Esophagus squamous epithelium (tissue), 5 donors: ENCODE measurements at places on chromosomes 5 and 9.

DNA sequence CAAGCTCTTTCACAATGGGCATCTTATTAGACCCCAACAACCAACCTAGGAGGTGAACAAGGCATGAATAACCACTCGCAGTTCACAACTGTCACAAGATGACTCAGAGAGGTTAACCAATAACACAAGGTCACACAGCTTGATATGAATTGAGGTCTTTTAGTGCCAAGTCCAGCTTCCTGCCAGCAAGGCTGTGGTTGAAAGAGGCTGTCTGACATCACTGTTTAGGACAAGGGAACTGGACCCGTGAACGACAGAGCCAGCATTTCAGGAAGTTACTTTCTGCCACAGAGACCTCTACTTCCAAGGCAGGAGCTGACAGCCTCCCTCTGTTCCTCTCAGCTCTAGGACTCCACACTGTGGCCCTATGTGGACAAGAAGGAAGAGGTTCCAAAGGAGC is 53.4 kb upstream of the ALDH1B1 start:
- no peak for DNase-seq

DNA sequence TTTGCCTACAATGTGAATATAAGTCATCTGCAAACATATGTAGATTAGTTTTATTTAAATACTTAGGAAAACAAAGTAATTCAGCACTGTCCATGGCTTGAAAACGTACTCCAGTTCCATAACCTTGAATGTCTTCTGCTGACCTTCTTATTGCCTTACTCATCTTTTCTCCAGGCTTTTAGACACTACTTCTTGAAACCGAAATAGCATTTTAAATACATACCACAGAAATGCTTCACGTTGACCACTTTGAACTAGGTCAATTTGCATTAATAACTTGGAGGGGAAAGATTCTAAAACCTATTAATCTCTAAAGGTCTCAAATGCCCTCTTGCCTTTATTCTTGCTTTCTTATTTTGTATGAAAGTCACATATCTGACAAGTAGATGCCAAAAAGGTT is 995.4 kb upstream of the ACO1 start:
- no peak for DNase-seq

GRCh38 chr5:93572608-93573353 is 8.2 kb downstream of the NR2F1-AS1 start:
- DNase-seq = no peak

- DNase-seq = no peak
Measured at GRCh38 chr5:135333732-135334515, 65.1 kb downstream of the MACROH2A1 start.

DNA sequence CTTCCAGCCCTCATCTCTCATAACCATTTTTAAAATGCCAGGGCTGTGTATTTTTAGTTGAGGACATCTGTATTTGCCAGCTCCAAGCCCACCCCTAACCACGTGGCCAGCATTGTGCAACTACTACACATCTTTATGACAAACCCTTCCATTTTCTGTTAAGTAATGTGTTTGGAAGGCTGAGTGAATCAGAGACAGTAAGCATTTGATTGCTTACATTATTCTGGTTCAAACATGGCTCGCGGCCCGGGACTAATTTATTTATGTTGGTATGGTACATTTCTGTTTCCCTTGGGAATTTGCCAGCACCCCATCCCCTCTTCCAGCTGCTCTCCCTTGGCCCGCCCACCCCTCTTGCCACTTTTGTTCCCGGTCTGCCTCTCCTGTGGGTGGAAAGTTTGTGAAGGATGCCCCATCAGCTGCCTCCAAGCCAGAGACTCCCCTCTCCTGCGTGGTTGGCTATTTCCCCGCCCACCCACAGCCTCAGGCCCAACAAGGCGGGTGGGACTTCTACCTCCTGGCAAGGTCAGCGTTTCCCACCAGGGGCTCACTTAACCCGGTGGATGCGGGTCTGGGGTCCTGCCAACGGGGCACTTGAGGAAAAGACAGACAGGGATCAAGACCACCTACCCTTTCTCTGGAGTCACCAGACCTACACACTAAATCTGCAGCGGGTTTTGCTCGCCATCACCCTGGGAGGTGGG is 162.2 kb downstream of the HSD17B3 start:
- no peak for DNase-seq
